CD14-positive monocyte (primary cell): ENCODE measurements at places on chromosomes 1 and 21.

DNA sequence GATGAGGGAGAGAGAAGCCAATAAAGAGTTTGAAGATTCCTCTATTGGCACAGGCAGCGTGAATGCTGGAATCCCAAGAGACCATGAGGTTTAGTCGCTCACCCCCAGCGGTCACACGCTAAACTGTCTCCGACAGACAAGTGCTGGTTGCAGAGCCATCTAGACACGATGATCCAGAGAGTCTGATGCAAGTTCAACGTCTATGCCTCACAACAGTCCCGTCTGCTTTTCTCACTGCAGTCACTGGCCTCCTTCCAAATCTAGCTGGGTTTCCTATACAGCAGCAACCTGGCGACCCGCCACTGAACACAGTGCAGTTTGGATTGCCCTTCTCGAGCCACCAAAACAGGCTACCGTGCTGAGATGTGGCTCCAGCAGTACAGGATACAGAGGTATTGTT, 98.6 kb upstream of the KRTAP19-8 start:
- peak; percentile 8 for DNase-seq

GRCh38 chr1:197557302-197557701, 218.0 kb downstream of the DENND1B start:
- no peak for DNase-seq

DNA sequence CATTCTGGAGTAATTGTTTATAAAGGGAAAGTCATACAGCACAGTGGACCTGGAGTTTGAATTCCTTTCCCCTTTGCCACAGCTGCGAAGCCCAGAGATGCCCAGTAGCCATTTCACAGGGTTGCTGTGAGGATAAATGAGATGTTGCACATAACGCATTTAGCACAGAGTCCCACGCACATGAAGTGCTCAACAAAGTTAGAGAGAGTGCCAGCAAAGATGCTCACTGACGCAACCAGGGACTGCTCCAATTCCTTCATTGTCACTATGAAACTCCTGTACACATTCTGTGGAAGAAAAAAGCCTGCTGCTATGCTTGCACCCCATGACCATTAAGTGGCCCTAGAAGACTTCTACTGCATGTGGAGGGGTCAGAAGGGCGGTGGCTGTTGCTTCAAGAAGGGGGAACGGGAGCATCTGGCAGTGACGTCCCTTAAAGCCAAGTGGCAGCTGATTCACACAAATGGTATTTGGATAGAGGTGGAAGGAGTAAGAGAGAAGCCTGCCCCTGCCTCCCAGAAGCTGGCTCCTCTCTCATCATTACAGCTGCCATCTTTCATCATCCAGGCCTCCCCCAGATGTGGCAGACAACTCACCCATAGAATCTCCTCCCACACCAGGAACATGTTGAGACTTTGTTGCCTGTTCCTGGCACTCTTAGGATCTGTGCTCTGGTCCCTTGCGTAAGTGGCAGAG, 26.5 kb upstream of the VAV3 start:
- DNase-seq = no peak

GRCh38 chr1:242212401-242212800, 213.5 kb upstream of the MAP1LC3C start:
- DNase-seq = no peak

DNA sequence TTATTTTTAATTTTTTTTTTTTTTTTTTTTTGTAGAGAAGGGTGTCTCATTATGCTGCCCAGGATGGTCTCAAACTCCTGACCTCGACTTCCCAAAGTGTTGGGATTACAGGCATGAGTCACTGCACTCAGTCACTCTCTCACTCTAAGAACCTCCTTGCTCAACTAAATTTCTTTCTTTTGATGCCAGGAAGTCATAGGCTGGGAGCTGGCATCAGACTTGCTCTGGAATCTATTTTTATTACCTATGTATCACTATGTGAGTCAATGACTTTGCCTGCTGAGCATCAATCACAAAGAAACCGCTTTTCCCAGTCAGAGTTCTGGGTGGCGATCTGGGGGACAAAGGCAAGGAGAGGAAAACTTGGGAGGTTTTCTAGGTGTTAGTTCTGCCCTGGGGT, 35.5 kb upstream of the PARP1 start:
- DNase-seq = no peak

- no peak for DNase-seq
These were observed 29.7 kb downstream of the ECE1 start for GRCh38 chr1:21260405-21261125.

DNA sequence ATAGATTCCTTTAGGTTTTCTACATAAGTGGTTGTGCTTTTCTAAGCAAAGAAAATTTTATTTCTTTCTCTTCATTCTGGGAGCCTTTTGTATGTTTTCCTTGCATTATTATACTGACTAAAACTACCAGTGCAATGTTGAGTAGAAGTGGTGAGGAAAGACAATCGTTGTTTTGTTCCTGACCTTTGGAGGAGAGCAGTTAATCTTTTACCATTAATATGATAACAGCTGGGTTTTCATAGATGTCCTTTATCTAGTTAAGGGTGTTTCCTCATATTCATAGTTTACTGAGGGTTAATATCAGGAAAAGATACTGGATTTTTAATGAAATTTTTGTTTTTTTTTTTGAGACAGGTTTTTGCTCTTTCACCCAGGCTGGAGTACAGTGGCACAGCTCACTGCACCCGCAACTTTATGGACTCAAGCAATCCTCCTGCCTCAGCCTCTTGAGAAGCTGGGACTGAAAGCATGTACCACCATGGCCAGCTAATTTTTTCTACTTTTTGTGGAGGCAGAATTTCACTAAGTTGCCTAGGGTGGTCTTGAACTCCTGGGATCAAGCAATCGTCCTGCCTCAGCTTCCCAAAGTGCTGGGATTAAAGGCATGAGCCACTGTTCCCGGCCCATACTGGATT, 9.0 kb upstream of the KCTD3 start:
- no peak for DNase-seq

DNA sequence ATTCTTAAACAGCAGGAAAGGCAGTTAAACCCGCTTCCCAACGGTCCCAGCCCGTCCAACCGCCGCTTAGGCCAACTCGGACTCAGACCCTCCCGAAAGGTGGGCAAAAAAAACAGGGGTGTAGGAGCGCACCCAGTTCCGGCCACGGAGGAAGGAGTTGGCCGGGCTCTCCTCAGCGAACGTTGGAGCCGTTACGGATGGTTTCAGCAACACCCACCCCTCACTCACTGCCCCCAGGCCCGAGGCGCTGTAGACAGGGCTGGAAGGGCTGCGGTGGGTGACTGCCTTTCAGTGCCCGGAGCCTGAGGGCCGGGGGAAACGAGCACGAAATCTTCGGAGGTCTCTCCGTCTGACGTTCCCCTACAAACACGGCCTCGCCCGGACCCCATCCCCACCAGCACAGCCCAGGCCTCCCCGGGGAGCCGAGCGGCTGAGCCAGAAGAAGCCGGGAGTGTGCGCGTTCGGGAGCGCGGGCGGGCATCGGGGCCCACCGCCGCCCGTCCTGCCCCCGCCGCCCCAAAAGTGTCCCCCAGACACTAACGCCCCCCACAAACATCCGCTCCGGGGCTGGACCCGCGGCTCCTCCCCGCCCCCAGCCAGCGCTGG, 1.3 kb downstream of the KDM5B start:
- no peak for DNase-seq

- DNase-seq = peak; percentile 67
These were observed 51.7 kb downstream of the S1PR1 start for GRCh38 chr1:101288491-101288944.

GRCh38 chr1:20702416-20702815, 15.4 kb downstream of the KIF17 start:
- no peak for DNase-seq

GRCh38 chr1:109229531-109230127, 15.9 kb downstream of the SARS1 start:
- DNase-seq = no peak

DNA sequence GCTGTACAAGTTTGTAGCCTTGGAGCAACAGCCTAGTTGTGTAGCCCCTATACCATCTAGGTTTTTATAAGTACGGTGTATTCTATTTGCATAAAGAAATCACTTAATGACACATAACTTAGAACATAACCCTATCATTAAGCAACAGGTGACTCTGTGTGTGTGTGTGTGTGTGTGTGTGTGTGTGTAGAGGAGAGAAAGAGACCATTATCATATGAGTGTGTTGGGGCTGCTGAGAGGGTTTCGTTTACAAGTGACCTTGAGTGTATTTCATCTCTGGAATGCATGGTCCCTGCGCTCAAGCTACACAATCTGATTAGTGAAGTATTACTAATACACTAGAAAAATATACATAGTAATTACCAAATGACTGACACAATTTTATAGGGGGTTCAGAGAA, 115.1 kb downstream of the RABGAP1L start:
- no peak for DNase-seq

DNA sequence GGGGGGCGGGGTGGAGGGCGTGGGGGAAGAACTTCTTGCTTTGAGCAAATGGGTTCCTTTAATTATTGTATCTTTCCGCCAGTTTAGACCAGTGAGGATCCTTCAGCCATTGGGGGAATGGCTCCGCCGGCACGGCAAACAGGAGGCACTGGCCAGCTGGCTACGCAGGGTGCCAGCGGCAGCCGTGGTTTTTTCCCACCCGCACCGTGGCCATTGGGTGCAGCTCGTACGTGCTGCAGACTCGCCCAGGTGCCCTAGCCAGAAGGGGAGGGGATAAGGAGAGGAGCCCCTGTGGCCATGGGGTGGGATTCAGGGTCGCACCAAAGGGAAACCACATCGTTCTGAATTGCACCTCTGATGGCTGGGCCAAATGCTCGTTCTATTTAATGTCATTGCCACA, 65.6 kb downstream of the RGSL1 start:
- DNase-seq = no peak

GRCh38 chr21:45013260-45013841, 61.0 kb upstream of the ADARB1 start:
- DNase-seq = no peak

DNA sequence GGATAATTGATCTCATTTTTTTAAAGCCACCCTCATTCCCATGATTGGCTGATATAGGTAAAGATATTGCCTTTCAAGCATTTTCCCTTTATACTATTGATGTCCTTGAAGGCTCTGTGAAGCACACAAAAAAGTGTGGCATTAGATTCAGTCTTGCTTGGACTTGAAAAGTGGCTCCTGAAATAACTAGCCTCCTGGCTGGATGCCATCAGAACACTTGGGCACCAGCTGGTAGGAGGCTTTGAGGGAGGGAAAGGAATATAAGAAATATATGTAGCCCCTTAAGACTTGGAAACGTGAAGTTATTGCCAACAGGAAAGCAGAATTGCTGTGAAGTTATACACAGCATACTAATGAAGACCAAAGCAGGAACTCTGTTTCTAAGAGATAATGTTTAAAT, 14.1 kb downstream of the MTR start:
- no peak for DNase-seq

DNA sequence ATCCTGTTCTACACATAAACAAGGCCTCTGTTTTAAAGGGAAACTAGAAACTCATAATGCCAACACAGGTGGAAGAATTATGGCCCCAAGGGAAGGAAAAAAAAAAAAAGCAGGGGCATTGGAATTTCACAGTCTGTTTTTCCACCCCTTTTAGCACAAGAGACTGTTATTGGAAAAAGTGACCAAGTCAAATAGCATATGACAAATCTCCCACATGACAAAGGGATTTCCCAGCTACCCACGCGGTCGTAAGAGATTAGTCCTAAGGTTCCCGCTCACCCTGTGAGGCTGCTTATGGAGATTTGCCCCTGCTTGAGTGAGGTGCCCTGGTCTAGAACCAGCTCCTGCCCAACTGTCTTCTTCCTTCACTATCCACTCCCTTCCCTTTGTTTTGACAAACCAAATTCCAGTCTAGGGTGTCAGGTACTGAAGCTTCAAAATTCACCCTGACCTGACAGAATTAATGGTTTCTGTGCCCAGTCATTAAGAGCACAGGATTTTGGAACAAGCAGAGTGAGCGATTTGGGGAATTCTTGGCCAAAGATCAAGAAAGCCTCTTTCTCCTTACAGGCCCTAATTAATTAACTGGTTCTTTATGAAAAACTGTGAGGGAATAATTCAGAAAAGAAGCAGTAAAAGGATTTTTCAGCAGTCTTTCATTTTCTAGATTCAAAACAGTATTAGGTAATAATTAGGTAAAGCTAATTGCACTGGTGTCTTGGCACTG, 107.3 kb downstream of the NMNAT2 start:
- no peak for DNase-seq

GRCh38 chr1:226608699-226609505, 60.3 kb downstream of the STUM start:
- peak; percentile 34 for DNase-seq

DNA sequence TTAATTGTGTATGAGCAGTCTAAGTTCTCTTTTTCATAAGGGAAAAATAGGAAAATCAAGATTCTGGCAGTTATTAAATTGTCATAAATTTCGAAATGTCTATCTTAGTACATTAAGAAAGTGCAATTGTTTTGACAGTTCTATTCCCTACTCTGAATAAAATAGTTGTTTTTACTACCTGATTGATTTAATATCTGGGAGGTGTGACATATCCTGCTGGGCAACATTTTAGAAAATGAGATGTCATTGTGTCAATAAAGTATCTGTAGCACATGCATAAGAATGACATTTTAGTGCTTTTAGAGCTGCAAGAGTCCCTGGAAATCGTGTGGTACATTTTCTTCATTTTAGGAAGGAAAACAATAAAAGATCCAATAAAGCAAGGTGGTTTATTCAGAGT, 139.2 kb upstream of the COL11A1 start:
- no peak for DNase-seq

- no peak for DNase-seq
These were observed 67.1 kb downstream of the UBE2T start for GRCh38 chr1:202274611-202275010.

GRCh38 chr1:240572328-240572727, 39.6 kb downstream of the GREM2 start:
- DNase-seq = no peak

- no peak for DNase-seq
These were observed 10.9 kb downstream of the VWA5B1 start for GRCh38 chr1:20301463-20302107.

DNA sequence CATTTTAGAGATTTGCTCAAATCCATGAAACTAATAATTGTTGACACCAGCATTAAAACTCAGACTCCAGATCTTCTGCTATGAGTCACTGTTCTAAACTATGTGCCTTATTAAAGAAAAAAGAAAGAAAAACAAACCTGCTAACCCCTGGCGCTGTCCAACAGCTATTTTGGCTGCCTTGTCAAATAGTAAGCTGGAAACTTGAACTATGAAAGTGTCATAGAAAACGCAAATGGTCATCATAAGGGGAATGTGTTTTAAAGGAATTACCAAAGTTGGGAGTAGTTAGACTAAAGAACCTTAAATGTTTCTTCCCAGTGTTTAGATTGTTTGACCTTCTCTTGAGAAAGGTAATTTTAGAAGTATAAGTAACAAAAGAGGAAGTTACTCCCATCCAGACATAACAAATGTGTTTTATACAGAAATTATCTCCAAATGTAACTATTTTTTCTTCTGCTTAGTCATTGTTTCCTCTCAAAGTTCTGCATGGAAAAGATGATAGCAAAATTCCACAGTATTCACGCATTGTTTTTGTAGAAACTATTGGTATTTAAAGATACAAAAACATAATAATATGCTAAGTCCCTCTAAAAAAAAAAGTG, 272.4 kb downstream of the TPR start:
- DNase-seq = no peak

- no peak for DNase-seq
These were observed 36.7 kb downstream of the AGL start for GRCh38 chr1:99886841-99887240.
